ENCODE measurements at places on chromosomes 1 and 21.
A peak's percentile ranks its signal among the peaks of the same experiment; 100 is the strongest.

GRCh38 chr1:246583448-246584185 is 17.4 kb downstream of the CNST start:
- DNase-seq, result no peak

DNA sequence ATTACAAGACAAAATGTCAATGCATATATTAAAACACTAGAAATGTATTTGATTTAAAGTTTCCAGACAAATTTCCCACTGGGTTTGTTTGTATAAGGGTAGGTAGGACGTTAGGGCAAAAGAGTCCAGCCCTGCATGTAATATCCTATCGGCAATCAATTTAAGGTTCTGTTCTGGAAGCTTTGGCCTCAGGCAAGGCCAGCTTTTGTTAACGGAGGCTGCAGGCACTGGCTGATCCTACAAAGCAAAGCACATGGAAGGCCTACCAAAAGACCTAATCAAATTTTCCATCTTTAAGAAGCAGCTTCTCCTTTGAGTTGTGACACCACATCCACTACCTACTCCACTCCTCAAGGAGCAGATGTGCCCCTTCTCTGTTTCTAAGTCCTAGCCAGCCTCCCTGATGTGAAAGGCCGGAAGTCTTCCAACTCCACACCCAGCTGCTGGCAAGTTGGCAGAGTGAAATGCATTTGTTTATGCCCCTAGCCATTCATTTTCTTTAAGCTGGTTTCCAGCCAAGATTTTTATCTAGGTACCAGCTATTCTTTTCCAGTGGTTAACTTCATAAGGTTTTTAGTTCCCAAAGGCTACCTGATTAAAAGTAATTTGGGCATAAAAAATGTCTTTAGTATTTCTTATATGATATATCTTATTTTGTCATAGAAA is 452.6 kb downstream of the PTBP2 start:
- no peak for DNase-seq

- DNase-seq, result no peak
Measured at GRCh38 chr1:86205741-86206140, 49.2 kb upstream of the COL24A1 start.

DNA sequence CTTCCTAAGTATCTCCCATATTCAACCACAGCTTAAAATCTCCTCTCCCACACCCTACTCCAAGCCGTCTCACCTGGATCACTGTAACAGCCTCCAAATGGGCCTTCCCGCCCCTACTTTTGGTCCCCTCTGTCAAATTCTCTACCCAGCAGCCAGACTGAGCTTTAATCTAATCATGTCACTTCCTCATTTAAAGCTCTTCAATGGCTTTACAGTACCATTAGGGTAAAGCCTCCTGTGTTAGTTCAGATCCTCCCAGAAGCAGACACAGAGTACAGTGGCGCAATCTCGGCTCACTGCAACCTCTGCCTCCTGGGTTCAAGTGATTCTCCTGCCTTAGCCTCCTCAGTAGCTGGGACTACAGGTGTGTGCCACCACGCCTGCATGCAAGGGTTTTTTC is 46.8 kb upstream of the PSEN2 start:
- DNase-seq, result no peak

- DNase-seq, result no peak
Measured at GRCh38 chr21:42097860-42098454, 26.8 kb downstream of the UMODL1 start.

DNA sequence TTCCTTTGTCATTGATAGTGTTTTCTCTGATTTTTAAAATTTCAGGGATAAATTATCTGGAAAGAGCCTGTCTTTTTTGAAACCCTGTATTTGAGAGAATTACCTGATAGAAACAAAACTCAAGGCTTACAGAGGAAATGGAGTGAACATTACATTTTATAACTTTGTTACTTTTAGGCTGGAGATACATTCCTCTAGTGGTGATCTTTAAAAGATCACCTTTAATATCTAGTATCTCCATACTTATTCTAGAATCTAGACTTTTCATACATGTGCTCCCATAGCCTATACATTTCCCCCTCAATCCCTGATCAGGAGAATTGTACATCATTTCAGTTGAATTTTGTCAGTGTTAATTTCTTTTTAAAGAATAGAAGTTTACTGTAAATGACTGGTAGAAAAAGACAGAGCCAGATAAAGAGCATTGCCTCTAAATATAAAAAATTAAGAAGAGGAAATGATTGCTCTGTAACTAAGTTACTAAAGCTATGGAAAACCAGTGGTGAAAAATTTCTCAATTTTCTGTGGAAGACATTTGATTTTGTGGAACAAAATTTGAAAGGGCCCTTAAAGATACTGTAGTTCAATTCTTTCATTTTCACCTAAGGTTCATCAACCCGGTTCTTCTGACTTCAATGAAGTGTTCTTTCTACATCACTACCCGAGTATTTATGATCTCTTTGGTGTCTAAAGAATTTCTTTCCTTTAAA is 33.7 kb downstream of the RASAL2 start:
- DNase-seq, result no peak

GRCh38 chr1:38826886-38827285 is 32.7 kb downstream of the RRAGC start:
- DNase-seq, result no peak

- peak; percentile 87 for DNase-seq
Measured at GRCh38 chr21:34129039-34129891, 55.9 kb downstream of the MRPS6 start.

- DNase-seq, result peak; percentile 81
Measured at GRCh38 chr1:7752512-7753417, 18.3 kb upstream of the VAMP3 start.
